NCI-H1930 (cell line): ENCODE measurements at places on chromosomes 12 and 14.

DNA sequence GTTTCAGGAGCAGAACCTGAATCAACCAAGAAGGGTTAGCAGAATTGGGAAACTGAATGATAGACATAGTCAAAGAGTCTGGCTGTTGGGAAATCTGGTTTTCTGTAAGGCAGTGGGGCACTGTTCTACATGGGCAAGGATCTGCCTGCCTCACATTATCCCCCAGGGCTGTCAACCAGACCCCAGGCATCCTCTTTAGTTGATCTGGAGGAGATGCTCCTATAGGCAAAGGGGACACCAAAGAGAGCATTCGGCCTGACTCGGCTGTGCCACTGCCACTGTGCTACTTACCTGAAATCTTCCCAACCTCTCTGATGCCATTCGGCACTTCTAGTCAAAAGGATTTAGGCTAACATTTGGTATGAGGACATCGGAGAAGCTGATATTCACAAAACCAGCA, 4.1 kb downstream of the ISCU start:
- DNase-seq: no peak

GRCh38 chr12:97452230-97452629, 10.4 kb upstream of the RMST start:
- DNase-seq: no peak

DNA sequence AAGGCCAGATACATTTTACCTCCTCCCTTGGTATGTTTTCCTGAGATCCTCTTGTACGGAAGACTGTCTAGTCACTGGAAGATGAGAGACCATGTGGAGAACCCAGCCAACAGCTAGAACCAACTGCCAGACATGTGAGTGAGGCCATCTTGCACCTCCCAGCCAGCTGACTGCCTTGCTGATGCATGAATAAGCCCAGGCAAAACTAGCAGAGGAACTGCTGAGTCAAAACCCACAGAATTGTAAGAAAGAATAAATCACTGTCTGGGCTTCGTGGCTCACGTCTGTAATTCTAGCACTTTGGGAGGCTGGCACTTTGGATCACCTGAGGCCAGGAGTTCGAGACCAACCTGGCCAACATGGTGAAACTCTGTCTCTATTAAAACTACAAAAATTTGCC, 160.0 kb downstream of the TPH2 start:
- DNase-seq: no peak

GRCh38 chr12:6334940-6335450, 6.9 kb downstream of the TNFRSF1A start:
- DNase-seq: no peak

GRCh38 chr12:122079532-122080081, 1.1 kb downstream of the MLXIP start:
- no peak for DNase-seq

DNA sequence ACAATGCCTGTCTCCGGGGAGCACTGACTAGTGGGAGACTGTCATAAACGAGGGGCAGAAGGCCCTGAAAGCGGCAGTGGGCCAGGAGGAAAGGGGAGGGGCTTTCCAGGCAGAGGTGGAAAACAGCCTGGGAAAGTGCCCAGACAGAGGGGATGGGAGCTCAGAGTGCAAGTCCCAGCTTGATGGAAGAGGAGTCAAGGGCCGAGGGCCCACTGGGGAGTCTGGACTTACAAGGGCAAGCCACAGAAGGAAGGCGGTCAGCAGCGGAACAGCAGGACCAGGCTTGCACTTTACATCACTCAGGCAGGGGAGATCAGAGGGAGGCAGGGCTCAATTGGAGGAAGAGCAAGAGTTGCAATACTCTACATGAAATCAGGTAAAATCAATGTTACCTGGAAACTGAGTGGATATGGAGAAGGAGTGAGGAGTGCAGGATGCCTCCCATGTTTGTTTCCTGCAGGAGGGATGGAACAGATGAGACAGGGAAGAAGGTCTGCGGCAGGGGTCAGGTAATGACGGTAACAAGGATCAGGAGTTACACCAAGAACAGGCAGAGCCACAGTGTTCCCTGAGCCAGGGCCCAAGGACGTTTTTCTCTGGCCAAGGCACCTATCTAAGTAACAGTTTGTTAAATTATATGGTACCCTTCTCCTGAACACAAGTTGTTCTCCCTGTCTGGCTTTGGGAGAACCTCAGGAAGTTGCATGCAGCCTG, 23.8 kb downstream of the PXN start:
- no peak for DNase-seq

- no peak for DNase-seq
Observed at GRCh38 chr12:131796754-131797587, 31.2 kb upstream of the MMP17 start.

GRCh38 chr12:123919980-123920360, 52.7 kb downstream of the CCDC92 start:
- no peak for DNase-seq

DNA sequence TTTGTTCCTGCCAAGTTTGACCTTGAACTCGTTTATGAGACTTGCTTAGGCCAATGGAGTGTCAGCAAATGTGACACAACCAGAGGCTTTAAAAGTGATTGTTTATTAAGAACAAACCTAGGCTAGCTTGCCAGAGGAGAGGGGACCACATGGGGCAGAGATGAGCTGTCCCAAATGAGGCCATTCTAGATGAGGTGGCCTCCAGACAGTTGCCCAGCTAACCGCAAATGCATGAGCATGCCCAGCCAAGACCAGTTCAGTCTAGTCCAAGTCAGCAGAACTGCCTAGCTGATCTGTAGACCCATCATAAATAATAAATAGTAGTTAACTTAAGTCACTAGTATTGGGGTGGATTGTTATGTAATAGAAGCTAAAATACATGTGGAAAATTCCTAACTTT, 172.8 kb upstream of the DYRK2 start:
- no peak for DNase-seq

- no peak for DNase-seq
Observed at GRCh38 chr12:122873540-122873939, 22.4 kb downstream of the VPS37B start.

DNA sequence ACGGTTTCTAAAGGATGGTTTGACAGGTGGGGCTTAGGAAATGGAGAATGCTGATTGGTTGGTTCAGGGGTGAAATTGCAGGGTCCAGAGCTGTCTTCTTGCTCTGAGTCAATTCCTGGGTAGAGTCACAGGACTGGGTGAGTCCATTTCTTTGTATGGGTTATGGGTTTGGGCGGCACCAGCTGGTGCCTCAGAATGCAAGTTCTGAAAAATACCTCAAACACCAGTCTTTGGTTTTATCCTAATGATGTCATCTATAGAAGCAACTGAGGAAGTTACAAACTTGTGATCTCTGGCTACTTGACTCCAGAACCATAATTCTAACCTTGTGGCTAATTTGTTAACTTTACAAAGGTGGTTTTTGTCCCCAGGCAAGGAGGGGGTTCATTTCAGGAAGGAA, 47.6 kb upstream of the EIF5 start:
- DNase-seq: no peak

DNA sequence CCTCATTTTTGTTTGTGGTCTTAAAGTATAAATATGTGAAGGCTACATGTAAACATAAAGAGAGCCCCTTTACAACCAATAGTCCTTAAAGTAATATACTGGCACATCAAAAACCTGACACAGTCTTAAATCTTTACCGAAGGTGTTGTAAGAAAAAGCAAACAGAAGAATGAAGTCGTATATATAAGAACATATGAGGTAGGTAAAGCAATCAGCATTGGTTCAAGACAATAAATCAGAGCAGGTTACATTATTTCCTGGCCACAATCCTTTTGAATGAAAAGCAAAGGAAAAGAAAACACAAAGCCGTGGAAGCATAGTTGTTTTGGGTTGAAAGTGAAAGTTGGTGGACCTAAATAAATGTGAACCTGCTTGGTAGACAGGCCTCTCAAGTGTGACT, 183.7 kb upstream of the STXBP6 start:
- no peak for DNase-seq

DNA sequence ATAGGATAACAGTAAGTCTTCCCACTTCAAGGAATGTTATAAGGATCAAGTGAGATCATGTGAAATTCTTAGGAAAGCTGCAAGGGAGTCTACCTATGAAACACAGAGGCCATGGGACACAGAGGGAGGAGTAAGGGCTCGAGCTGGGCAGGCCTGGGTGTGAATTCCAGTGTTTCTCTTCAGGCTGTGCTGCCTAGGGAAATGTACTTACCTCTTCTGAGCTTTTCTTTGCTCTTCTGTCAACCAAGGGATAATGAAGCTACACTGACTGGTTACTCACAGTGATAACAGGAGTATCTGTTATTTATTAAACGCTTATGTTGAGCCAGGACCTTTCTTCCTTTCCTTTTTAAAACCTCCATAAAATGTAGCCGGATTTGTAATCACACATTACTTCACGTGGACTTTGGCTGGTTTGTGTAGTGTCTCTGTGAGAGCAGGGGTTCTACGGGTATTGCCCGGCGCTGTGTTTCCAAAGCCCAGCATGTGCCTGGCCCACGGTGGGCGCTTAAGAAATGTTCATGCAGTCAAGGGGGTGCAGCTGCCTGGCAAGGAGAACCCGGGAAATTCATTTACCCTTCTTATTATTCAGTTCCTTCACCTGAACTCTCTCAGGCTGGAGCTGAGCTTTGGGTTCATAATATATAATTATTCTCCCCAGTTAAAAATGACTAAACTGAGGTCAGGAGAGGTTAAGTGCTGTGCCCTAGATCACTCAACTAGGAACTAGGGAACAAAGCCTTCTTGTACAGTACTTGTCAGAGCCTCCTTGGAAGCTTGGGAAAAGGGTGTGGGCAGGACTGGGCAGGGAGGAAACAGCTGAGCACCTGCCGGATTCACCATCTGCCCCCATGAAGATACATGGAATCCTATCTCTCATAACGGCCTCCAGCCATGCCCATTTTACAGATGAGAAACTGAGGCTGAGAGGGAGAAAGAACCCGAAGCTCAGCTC, 214.2 kb downstream of the CACNA1C start:
- DNase-seq: no peak

DNA sequence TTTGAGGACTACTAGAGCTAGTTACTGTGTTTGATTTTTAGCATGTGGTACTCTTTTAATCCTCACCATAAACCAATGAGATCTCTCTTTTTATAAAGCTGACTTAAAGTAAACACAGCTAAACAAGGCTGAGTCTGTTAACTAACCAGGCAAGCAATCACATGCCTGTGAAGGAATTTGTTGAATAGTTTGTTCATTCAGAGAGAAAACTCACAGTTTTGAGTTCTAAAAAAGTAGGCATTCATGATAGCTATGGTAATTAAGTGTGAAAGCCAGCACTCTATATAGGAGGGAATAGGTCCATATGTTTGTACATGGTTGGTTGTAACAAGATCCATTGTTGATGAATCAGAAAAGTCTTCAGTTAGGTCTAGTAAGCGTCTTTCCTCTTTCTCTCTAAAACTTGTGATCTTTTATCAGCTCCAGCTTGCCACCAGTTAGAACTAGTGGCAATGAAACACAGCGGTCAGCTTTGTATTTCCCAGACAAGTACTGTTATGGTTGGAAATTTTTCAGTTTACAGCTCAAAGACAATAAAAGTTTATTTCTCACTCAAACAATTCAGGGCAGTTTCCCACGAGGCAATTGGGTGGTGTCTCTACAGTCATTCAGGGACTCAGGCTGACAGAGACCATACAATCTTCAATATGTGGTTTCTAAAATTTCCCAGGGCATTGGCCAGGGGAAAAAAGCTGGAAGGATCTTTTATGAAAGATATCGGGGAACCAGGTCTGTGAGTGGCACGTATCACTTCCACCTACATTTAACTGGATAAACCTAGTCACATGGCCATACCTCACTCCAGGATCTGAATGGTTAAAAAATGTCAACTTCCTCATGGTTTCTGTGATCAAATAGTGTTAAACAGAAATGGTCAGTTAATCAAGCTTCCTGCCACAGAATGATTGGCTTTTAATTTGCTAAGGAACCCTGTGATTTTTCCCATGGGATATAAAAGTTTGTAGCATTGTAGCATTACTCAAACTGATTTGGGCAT, 203.1 kb downstream of the KIF21A start:
- DNase-seq: no peak

- DNase-seq: no peak
Observed at GRCh38 chr14:66944872-66945271, 244.4 kb upstream of the GARIN2 start.

- DNase-seq: no peak
Observed at GRCh38 chr12:117836476-117836875, 132.3 kb downstream of the KSR2 start.

GRCh38 chr12:15899282-15899870, 11.8 kb upstream of the DERA start:
- no peak for DNase-seq

GRCh38 chr12:2431810-2432209, 363.0 kb upstream of the FKBP4 start:
- no peak for DNase-seq

- no peak for DNase-seq
Observed at GRCh38 chr12:49651855-49652254, 28.5 kb downstream of the PRPF40B start.

GRCh38 chr12:32146074-32146873, 39.6 kb downstream of the BICD1 start:
- no peak for DNase-seq

DNA sequence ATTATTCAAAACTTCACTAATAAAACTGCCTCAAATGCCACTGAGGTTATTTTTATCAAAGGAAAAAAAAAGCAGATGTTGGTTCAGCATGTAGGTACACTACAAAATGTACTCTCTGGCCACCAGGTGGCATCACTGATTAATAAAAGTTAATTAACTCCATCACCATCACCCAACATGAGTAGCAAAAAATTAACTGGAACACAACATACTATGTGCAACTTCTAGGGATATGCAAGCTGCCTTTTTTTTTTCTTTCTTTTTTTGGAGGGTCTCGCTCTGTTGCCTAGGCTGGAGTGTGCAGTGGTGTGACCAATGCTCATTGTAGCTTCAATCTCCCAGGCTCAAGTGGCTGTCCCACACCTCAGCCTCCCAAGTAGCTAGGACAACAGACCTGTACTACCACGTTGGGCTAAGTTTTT, 43.8 kb upstream of the NR2C1 start:
- DNase-seq: no peak

DNA sequence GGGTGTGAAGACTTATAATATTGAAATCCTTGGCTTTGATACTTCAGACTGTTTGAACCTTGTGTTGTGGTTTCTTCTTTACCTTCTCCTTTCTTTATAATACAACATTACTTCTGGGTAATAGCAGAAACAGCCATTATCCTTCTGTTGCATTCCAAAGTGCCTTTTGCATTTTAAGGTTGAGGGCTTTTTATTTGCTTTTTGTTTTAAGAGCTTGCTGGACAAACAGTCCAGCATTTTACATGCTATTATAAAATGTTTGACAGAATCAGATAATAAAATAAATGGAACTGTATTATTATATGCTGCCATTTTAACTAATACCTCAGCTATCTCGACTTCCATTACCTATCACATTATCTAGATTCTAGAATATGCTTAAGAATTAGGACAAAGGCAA, 14.0 kb downstream of the RNF34 start:
- DNase-seq: no peak

GRCh38 chr14:100440758-100441203, 117.6 kb downstream of the SLC25A47 start:
- DNase-seq: no peak

DNA sequence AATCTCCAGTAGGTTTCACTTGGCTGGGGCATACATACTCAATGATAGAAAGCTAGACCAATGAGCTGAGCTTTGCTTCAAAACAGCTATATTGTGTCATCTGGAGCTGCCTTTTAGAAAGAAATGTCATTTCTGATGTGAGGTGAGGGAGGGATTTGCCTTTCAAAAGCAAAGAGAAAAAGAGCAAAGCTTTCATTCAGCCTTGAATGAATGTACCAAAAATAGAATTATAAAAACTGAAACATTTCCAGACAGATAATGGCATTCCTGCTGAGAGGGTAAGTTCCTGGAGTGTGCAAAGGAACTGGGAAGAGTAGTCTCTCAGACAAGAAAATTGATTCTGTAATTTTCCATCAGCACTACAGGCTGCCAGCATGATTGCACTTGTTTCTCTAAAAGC, 710.0 kb downstream of the LRFN5 start:
- DNase-seq: no peak

- DNase-seq: no peak
Observed at GRCh38 chr12:14668591-14668990, 27.8 kb downstream of the GUCY2C start.
